Activated CD4-positive, alpha-beta memory T cell treated with anti-CD3 and anti-CD28 coated beads for 36 hours (primary cell): ENCODE measurements at places on chromosomes 2 and 18.

- peaks cover 12% of the 10 kb centered on the region for H3K27me3 ChIP-seq
- H3K27ac ChIP-seq = no peak overlapping the region
- DNase-seq = no peak
These were observed 48.5 kb upstream of the EPC2 start for GRCh38 chr2:148596018-148596417.

GRCh38 chr18:36108196-36108595 lies 20.9 kb downstream of the SLC39A6 start:
- no peak overlapping the region for H3K4me3 ChIP-seq
- H3K4me1 ChIP-seq = peaks cover 2% of the 10 kb centered on the region
- no peak overlapping the region for H3K27ac ChIP-seq

- no peak overlapping the region for H3K4me3 ChIP-seq
- no peaks in the 10 kb centered on the region for H3K4me1 ChIP-seq
- DNase-seq = no peak
- no peaks in the 10 kb centered on the region for H3K36me3 ChIP-seq
These were observed 26.9 kb upstream of the CDH19 start for GRCh38 chr18:66630831-66631230.

- no peak overlapping the region for H3K4me3 ChIP-seq
- no peaks in the 10 kb centered on the region for H3K27me3 ChIP-seq
- DNase-seq = no peak
- H3K36me3 ChIP-seq = no peaks in the 10 kb centered on the region
These were observed 20.3 kb upstream of the LAPTM4A start for GRCh38 chr2:20071397-20072383.

DNA sequence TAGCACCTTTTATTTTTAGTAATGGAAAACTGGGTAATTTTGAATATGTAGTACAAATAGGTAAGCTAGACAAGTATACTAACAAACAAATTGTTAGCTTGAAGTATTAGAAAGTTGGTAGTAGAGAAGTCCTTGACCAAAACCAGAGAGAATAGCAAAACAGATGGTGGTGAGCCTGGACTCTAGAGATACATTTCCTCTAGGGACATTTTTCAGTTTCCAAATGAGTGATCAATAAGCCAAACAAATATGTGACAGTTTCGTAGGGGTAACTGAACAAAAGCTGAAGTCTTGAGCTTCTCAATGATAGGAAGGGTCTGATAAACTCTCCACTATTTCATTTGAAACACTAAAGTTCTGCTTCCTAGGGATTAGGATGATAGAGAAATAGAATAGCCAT lies 692.0 kb upstream of the FAM98A start:
- no peak for DNase-seq
- H3K36me3 ChIP-seq = no peaks in the 10 kb centered on the region
- no peak overlapping the region for H3K27ac ChIP-seq
- no peak overlapping the region for H3K4me3 ChIP-seq
- no peaks in the 10 kb centered on the region for H3K4me1 ChIP-seq

DNA sequence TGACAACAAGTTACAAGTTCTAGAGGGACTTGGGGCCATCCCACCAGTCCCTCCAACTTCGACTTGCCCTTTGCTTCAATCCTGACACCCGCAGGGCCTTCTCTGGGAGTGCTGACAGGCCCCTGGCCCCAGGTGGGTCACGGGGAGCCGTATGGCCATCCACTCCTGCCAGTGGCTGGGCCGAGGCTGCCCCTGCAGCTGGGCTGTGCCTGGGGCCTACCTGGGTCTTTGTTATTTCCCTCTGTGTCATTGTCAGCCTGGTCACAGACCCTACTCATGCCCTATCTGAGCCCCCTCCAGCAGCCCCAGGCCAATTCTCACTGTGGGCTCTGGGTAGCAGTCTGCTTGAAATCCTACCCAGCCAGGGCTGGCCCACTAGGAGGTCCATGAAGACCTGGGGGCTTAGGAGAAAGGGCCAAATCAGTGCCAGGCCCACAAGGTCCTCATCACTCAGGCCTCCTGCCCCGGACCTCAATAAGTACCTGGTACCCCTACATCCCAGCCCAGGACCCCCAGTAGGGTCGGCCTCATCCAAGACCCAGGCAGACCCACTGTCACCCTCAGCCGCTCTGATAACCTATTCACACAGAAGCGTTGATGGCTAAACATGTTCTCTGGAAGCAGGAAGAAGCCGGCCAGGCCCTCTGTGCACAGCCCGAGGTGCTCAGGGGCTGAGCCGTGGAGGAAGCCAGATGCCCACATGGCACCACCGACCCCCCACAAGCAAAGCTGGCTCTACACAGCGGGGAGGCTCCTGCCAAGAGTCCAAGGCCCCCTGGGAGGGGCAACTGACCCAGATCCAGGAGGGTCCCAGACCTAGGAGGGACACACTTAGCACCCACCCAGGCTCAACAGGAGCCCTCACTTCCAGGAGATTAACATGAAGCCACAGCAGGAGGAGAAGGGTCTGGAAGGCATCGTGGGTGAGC lies 57.7 kb downstream of the BIN1 start:
- no peak overlapping the region for H3K4me3 ChIP-seq
- no peak for DNase-seq
- H3K27ac ChIP-seq = no peak overlapping the region
- H3K4me1 ChIP-seq = peaks cover 2% of the 10 kb centered on the region
- peaks cover 5% of the 10 kb centered on the region for H3K36me3 ChIP-seq
- no peaks in the 10 kb centered on the region for H3K27me3 ChIP-seq

DNA sequence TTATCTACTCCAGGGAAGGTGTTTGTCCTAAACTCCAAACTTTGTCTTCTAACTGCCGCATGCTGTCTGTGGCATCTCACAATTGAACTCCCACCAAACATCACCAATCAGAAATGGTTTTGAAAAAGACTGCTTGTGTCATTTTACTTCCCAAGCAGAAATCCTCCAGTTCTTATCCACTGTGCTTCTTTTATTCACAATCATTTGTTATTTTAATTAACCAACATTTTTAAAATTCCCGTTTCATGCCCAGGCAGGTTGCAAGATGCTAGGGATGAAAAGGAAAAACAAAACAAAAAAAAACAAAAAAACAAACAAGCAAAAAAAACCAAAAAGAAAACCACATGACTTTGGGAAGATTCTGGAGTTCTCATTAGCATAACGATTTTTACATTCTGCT lies 63.5 kb upstream of the RAB27B start:
- H3K27me3 ChIP-seq = peaks cover 6% of the 10 kb centered on the region
- DNase-seq = no peak
- H3K36me3 ChIP-seq = no peaks in the 10 kb centered on the region

DNA sequence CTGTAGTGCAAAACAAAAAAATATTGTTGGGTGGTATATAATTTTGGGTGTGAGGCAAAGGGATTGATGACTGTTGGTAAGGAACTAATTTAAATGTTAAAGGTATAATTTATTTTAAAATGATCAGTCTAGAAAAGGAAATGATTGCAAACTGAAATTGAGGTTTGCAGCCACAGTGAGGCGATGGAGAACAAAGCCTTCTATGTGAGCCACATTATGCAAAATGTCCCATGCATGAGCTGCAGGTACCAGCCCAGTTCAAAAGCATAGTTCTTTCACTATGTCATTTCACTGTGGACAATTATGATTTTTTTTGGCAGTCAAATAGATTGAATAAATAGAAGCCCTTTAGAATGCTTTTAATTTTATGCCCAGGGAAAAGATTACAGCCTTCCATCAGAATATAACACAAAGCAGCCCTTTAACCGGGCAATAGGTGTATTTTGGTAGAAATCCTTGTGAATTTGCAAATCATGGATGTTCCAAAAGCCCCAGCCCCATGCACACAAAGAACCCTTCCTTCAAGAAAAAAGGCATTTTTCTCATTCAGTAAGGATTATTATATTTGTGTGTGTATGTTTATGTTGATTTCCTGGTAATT lies 1.7 kb downstream of the MAP2 start:
- peaks cover 2% of the 10 kb centered on the region for H3K36me3 ChIP-seq
- DNase-seq = no peak
- H3K27ac ChIP-seq = no peak overlapping the region
- peaks cover 10% of the 10 kb centered on the region for H3K4me1 ChIP-seq

DNA sequence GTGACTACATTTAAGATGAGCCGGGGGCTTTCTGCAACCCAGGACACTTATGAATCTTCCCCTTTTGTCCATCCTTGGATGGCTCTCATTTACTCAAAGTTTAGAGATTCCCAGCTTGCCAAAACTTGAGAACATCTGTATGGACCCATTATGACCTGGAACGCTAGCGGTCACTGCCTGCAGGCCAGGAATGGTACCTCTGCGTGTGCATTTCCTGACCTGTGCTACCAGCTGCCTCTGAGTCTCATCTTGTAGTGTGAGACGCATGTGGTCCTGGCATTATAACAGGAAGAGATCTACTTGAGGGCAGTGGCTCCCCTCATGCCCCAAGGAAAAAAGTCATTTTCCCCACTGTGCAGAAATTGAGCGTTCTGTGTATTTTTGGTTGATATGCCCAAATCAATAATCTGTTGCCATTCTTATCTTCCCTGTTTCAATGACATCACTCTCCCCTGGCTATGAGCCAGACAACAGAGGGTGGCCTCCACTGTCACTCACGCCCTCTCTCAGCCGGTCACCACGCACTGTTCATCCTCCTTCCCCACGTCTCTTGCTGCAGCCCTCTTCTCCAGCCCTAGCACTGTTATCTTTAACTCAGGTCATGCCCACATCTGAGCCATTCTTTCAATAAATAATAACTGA lies 28.5 kb upstream of the NPAS2 start:
- no peak overlapping the region for H3K27ac ChIP-seq
- DNase-seq = no peak
- H3K36me3 ChIP-seq = no peaks in the 10 kb centered on the region

DNA sequence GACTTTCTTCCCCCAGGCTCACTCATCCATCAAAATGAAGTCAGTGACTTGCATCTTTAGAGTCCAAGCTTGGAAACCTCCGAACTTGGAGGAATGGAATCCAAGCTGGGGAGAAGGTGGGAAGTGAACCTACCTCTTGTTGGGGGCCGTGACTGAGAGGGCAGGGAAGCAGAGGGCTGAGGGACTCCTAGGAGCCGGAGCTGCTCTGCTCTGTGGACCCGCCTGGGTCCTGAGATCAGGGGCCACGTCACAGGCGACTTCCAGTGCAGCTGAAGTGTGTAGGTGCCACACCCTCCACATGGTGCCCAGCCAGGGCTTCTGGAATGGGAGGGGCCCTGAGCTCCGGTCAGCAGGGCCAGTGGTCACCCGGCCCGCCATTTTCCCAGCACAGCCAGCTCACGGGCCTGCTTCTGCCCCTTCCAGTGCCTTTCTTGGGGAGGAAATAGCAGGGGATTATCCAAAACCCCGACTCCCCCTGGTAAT lies 63.4 kb upstream of the OTOS start:
- H3K4me1 ChIP-seq = peaks cover 4% of the 10 kb centered on the region
- H3K27ac ChIP-seq = no peak overlapping the region
- H3K27me3 ChIP-seq = peaks cover 33% of the 10 kb centered on the region
- H3K4me3 ChIP-seq = no peak overlapping the region

DNA sequence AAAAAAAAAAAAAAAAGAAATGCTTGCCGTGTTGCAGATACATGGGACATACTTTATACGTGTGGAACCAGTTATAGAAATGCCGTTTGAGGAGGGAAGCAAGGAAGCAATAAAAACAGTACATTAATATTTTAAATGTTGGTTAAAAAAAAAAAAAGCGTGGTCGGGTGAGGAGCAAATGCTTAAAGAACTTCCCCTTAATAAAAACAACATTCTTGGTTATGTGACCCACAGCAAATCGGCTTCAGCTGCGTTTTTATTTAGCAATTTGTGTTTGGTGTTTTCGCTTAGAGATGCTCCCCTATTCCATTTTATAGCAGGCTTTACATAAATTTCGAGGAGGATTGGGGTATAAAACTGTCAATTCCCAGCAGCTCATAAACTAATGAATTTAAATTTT lies 223.6 kb downstream of the LRRTM1 start:
- H3K4me3 ChIP-seq = no peak overlapping the region
- no peak for DNase-seq
- H3K27me3 ChIP-seq = no peaks in the 10 kb centered on the region
- no peak overlapping the region for H3K27ac ChIP-seq

- H3K27ac ChIP-seq = no peak overlapping the region
- H3K4me1 ChIP-seq = no peaks in the 10 kb centered on the region
- no peaks in the 10 kb centered on the region for H3K36me3 ChIP-seq
These were observed 23.6 kb downstream of the NEDD4L start for GRCh38 chr18:58067601-58068000.

DNA sequence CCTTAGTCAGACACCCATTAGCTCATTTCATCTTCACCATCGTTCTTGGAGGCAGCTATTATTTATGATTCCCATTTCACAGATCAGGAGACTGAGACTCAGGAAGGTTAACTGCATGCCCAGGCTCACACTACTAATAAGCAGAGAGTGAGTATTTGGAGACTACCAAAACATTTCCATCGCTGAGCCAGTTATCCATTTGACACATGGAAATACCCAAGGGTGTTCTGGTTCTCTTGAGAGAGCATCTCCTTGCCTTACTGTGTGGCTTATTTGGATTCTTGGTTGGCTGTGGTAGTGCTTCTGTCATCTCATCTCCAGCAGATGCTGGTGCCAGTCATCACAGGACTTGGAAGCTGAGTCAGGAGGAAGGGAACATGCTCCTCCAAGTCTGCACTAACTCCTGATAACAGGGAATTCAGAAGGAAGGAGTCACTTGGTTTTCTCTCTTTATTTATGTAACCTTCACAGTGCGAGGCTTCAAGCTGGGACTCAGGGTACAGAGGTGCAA lies 55.2 kb downstream of the RASGRP3 start:
- DNase-seq = no peak
- no peak overlapping the region for H3K4me3 ChIP-seq
- no peaks in the 10 kb centered on the region for H3K4me1 ChIP-seq
- no peaks in the 10 kb centered on the region for H3K36me3 ChIP-seq

- DNase-seq = no peak
- H3K4me3 ChIP-seq = no peak overlapping the region
- H3K27me3 ChIP-seq = no peaks in the 10 kb centered on the region
- H3K4me1 ChIP-seq = peaks cover 20% of the 10 kb centered on the region
These were observed 62.4 kb downstream of the INPP5D start for GRCh38 chr2:233122541-233122940.

GRCh38 chr2:113822087-113822815 lies 65.8 kb upstream of the SLC35F5 start:
- no peaks in the 10 kb centered on the region for H3K36me3 ChIP-seq
- H3K27me3 ChIP-seq = no peaks in the 10 kb centered on the region
- no peaks in the 10 kb centered on the region for H3K4me1 ChIP-seq
- H3K4me3 ChIP-seq = no peak overlapping the region
- H3K27ac ChIP-seq = no peak overlapping the region

DNA sequence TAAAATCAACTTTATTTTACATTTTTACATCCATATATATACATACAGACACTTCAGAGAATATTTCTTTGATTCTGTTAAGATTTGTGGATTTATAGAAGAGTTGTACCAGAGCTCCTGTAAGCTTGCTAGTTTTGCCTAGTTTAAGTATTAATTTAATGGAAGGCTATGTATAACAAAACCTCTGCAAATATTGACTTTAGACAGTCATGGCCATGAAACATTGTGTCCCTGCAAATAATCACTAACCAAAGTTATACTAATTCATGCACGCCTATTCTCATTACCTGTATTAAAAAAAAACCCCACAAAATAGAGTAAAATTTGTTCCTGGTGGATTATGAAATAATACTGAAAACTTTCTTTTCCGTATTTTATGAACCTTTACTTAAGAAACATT lies 379.3 kb downstream of the CTNNA2 start:
- H3K4me3 ChIP-seq = no peak overlapping the region
- no peak for DNase-seq
- H3K27me3 ChIP-seq = no peaks in the 10 kb centered on the region
- no peaks in the 10 kb centered on the region for H3K36me3 ChIP-seq
